ENCODE measurements at places on chromosomes 7 and 10.

DNA sequence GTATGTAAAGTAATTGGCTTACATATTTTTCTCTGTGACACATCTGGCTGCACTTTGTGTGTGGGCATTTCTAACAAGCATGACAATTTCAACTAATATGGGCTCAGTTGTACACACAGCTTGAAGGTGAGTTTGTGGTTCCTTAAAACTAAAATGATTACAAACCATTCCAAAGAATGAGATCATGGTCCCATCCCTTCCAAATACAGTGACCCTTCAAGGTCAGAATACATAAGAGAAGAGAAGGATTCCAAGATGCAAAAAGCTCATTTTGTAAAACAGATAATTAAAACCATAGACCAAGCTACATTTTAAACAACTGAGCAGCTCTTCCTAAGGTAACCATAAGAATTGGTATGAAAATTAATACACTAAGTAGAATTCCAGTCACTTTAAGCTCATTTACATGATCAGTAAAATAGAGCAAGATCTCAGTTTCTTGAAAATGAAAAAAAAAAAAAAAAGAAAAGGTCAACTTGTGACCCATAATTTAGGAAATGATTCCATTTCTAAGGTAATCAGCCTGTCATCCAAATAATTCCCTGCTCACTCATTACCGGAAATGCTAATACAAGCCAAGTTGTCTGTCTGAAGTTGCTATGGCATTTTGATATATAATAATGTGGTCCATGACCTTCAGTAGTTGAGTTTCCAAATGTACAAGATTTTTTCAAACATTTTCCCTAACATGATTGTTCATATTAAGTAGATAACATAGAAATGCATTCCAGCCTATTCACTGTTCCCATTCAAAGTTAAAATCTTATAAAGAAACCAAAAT is 688.5 kb downstream of the PARD3 start:
- H3K4me3 ChIP-seq: no peak overlapping the region
- no peaks in the 10 kb centered on the region for H3K4me1 ChIP-seq
- no peak overlapping the region for H3K27ac ChIP-seq
- no peak for DNase-seq
- no peaks in the 10 kb centered on the region for H3K36me3 ChIP-seq
- H3K27me3 ChIP-seq: no peaks in the 10 kb centered on the region

DNA sequence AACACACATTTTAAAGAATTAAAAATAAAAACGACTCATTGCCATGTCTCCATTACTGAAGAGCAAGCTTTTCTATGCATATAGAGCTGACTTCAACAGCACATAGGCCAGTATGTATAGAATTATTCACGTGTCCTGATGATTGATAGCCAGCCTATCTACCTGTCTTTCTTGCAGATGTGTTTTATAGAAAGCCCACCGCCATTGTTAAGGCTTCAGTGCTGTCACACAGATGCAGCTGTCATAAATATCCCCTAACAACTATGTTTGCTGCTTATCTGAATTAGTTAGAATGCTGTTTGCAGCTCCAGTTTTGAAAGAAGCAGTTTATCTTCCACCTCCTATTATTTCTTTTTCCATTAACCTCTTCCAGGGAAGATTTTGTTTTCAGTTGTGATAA is 235.9 kb downstream of the SLC25A13 start:
- no peak for DNase-seq
- no peaks in the 10 kb centered on the region for H3K27me3 ChIP-seq
- H3K4me3 ChIP-seq: no peak overlapping the region
- H3K36me3 ChIP-seq: no peaks in the 10 kb centered on the region
- no peak overlapping the region for H3K27ac ChIP-seq
- H3K4me1 ChIP-seq: no peaks in the 10 kb centered on the region

DNA sequence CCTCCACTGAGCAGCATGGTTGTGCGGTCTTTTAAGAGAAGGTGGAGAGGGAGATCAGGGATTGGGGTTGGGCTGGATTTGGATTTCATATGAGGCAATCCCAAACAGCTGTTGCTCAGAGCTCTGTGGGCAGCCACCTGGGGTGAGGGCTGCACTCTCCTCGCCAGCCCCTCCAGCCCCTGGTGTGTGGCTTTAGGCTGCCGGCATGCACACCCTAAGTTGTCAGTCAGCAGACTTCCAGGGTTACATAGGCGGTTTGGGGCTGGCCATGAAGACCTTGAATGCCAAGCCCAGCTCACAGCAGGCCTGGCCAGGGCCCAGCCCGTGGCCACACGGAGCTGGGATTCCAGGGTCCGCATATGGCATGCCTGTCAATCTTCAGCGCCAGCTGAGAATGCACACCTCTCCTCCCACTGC is 54.8 kb downstream of the ZMIZ1 start:
- DNase-seq: no peak
- H3K36me3 ChIP-seq: peaks cover 3% of the 10 kb centered on the region
- no peak overlapping the region for H3K27ac ChIP-seq

GRCh38 chr10:71270301-71271220 is 48.5 kb upstream of the SLC29A3 start:
- no peaks in the 10 kb centered on the region for H3K36me3 ChIP-seq
- H3K4me3 ChIP-seq: no peak overlapping the region
- no peaks in the 10 kb centered on the region for H3K27me3 ChIP-seq
- no peak overlapping the region for H3K27ac ChIP-seq
- peaks cover 12% of the 10 kb centered on the region for H3K4me1 ChIP-seq

DNA sequence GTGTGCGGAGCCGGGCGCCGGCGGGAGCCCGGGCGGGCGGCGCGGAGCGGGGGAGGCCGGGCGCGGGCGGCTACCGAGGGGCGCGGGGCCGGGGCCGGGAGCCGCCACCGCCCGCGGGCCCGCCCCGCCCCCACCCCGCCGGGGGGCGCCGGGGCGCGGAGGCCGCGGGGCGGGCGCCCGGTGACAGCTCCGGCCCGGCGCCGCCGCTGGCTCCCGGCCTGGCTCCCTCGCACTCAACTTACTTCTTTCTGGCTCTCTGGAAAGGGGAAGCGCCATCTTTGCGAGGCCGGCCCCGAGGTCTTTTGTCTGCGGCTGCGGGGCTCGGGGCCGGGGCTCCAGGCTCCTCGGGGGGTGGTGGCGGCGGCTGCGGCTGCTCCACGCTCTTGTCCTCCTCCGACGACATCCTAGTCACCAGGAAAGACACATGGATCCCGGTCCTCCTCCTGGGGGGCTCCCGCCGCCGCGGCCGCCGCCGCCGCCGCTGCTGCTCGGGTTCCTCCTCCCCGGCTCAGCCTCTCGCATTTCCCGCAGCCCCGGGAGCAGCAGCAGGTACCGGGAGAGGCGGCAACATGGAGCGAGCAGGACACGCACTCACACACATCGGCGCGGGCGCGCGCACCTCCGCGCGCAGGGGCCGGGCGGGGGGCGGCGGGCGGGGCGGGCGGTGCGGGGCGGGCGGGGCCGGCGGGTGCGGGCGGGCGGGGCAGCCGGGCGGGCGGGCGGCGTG is at the start of gene KMT2C:
TSS of gene KMT2C (minus strand) at position 620 of the 727 bp plus-strand sequence. CDS start at position 403, 217 bp downstream.
- DNase-seq: peak; percentile 46
- peak within 1 kb of the TSS; percentile 93 for H3K27ac ChIP-seq
- H3K27me3 ChIP-seq: no peaks in the 10 kb centered on the region
- no peaks in the 10 kb centered on the region for H3K36me3 ChIP-seq

DNA sequence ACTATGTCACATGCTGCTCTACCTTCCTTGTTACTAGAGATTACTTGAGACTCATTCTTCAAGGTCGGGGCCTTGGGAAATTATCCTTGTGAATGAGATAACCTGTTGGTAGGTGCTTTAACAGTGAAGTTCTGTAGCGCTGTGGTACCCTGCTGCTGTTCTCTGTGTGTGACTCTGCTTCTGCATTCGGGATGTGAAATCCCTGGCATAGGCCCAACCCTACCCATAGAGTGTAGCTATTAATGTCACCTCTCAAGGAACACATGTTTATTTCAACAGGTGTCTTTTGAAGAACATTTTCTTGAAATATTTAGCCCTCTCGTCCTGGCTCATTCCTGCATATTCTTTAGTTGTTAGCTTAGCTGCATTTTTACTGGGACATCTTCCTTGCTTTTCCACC is 41.8 kb upstream of the TMEM236 start:
- H3K27me3 ChIP-seq: no peaks in the 10 kb centered on the region
- no peaks in the 10 kb centered on the region for H3K4me1 ChIP-seq
- H3K36me3 ChIP-seq: peaks cover 4% of the 10 kb centered on the region
- H3K4me3 ChIP-seq: no peak overlapping the region
- no peak overlapping the region for H3K27ac ChIP-seq

GRCh38 chr7:125061776-125062397 is 132.3 kb upstream of the POT1 start:
- H3K4me1 ChIP-seq: no peaks in the 10 kb centered on the region
- peak; percentile 45 for DNase-seq
- H3K27me3 ChIP-seq: no peaks in the 10 kb centered on the region
- no peaks in the 10 kb centered on the region for H3K36me3 ChIP-seq
- no peak overlapping the region for H3K27ac ChIP-seq

GRCh38 chr10:135601-136464 is 578 bp downstream of the ZMYND11 start:
- peak overlapping the region; percentile 77 for H3K27ac ChIP-seq
- H3K36me3 ChIP-seq: no peaks in the 10 kb centered on the region
- peaks cover 6% of the 10 kb centered on the region for H3K4me1 ChIP-seq
- no peaks in the 10 kb centered on the region for H3K27me3 ChIP-seq
- H3K4me3 ChIP-seq: peak overlapping the region; percentile 69

GRCh38 chr7:39688611-39689480 is 65.5 kb downstream of the RALA start:
- no peaks in the 10 kb centered on the region for H3K27me3 ChIP-seq
- DNase-seq: peak; percentile 55
- H3K27ac ChIP-seq: no peak overlapping the region
- H3K36me3 ChIP-seq: no peaks in the 10 kb centered on the region
- H3K4me1 ChIP-seq: no peaks in the 10 kb centered on the region
- H3K4me3 ChIP-seq: no peak overlapping the region

GRCh38 chr10:99685597-99685967 is 26.3 kb downstream of the ENTPD7 start:
- H3K27me3 ChIP-seq: no peaks in the 10 kb centered on the region
- H3K36me3 ChIP-seq: no peaks in the 10 kb centered on the region
- H3K4me3 ChIP-seq: no peak overlapping the region
- no peak overlapping the region for H3K27ac ChIP-seq
- no peaks in the 10 kb centered on the region for H3K4me1 ChIP-seq

GRCh38 chr10:129949411-129949810 is 14.7 kb downstream of the EBF3 start:
- no peak overlapping the region for H3K27ac ChIP-seq
- no peaks in the 10 kb centered on the region for H3K36me3 ChIP-seq
- H3K27me3 ChIP-seq: no peaks in the 10 kb centered on the region
- H3K4me1 ChIP-seq: peaks cover 4% of the 10 kb centered on the region
- no peak for DNase-seq

GRCh38 chr7:25698451-25699113 is 453.4 kb upstream of the NFE2L3 start:
- H3K4me3 ChIP-seq: no peak overlapping the region
- H3K4me1 ChIP-seq: no peaks in the 10 kb centered on the region
- no peaks in the 10 kb centered on the region for H3K36me3 ChIP-seq
- DNase-seq: no peak
- no peak overlapping the region for H3K27ac ChIP-seq

- H3K4me1 ChIP-seq: no peaks in the 10 kb centered on the region
- no peak overlapping the region for H3K4me3 ChIP-seq
- H3K27ac ChIP-seq: no peak overlapping the region
- no peaks in the 10 kb centered on the region for H3K36me3 ChIP-seq
- no peaks in the 10 kb centered on the region for H3K27me3 ChIP-seq
These were observed 858.7 kb downstream of the REEP3 start for GRCh38 chr10:64379898-64380297.
